GM04504 (cell line): ENCODE measurements at places on chromosomes 13 and 19.
A peak's percentile ranks its signal among the peaks of the same experiment; 100 is the strongest.

GRCh38 chr19:18008814-18009213, 844 bp downstream of the ARRDC2 start:
- no peak for DNase-seq

- DNase-seq = no peak
Measured at GRCh38 chr13:81320516-81320915, 979.6 kb upstream of the SPRY2 start.

- no peak for DNase-seq
Measured at GRCh38 chr13:106570299-106570852, 2.4 kb upstream of the ARGLU1 start.

- no peak for DNase-seq
Measured at GRCh38 chr13:46544208-46544607, 8.8 kb upstream of the LRCH1 start.

DNA sequence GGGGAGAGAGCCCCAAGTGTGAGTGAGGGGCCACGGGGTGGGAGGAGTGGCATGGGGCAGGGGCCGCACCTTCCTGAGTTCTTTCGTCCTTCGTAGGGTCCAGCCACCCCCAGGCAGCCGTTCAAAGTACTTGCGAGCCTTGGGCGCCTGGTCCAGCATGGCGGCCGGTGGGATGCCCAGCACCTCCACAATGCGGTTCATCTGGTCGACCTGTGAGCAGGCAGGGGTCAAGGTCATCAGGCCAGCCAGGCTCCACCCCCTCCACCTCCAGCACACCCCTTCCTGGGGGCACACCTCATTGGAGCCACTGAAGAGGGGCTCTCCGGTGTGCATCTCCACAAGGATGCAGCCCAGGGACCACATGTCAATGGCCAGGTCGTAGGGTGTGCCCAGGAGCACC, 6.7 kb downstream of the DYRK1B start:
- DNase-seq = no peak

- DNase-seq = no peak
Measured at GRCh38 chr13:30266756-30267155, 40.6 kb downstream of the KATNAL1 start.

DNA sequence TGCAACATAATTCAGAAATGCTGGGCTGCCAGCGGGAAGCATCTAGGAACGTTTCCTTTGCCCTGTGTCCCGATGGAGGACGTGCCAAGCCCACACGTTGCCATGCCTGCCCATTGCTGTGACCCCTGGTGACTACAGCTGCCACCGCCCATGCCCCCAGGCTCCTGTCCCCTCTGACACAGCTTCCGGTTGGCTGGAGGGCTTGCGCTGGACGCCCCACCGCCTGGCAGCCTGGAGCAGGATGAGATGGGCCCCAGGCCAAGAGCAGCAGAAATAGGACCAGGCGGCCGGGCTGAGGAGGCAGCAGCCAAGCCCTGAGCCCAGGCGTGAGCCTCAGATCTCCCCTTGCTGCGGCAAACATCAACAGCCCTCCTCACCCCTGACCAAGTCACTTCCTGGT, 125.9 kb downstream of the COL4A2 start:
- DNase-seq = no peak

DNA sequence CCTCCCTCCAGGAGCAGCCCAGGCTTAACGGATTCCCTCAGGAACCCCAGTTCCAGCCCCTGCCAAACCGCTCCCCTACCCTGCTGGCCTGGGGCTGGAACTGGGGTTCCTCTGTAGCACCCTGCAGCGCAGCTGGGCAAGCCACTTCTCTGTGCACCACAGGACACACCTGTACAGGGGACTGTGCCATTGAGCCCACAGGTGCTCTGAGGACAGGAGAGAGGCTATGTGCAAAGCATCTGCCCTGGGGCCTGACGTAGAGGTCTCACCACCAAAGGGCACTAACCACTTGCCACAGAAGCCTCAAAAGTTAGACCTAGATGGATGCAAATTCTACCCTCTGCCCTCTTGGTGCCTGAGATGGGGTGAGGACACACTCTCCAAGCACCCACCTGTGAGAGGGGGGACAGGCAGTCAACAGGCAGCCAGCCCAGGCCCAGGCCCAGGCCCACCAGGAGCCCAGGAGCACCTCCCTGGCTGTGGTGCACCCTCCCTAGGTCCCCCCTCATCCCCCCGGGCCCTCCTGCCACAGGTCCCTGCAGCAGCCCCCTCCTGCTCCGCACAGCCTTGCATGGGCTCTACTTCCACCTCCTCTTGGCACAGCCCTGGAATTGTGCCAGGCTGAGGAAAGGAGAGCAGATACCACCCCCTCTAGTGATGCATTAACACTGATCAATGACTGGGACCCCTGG, 27.6 kb upstream of the SLC35E1 start:
- no peak for DNase-seq

- DNase-seq = peak; percentile 71
Measured at GRCh38 chr19:55418185-55418584, 10.6 kb upstream of the UBE2S start.

DNA sequence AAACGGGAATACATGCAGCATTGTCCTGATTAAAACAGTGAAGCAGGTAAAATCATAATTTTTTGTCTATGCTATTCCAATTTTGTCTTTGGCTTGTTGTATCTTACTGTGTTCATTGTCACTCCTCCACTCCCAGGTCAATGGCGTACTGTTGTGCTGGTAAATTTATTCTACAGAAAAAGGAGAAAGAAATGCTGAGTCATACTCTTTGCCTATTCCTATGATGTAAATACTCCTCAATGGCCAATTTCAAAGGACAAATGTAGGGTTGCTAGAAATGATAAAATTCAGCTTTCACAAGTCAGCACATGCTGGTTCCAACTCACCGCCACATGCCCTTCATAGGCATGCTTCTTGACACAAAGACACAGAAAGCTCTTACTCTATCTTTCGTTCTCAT, 694.4 kb upstream of the PCDH20 start:
- no peak for DNase-seq

GRCh38 chr13:22735011-22735995, 445.5 kb upstream of the SGCG start:
- no peak for DNase-seq

- DNase-seq = no peak
Measured at GRCh38 chr13:28049880-28050875, 50.2 kb downstream of the FLT3 start.

DNA sequence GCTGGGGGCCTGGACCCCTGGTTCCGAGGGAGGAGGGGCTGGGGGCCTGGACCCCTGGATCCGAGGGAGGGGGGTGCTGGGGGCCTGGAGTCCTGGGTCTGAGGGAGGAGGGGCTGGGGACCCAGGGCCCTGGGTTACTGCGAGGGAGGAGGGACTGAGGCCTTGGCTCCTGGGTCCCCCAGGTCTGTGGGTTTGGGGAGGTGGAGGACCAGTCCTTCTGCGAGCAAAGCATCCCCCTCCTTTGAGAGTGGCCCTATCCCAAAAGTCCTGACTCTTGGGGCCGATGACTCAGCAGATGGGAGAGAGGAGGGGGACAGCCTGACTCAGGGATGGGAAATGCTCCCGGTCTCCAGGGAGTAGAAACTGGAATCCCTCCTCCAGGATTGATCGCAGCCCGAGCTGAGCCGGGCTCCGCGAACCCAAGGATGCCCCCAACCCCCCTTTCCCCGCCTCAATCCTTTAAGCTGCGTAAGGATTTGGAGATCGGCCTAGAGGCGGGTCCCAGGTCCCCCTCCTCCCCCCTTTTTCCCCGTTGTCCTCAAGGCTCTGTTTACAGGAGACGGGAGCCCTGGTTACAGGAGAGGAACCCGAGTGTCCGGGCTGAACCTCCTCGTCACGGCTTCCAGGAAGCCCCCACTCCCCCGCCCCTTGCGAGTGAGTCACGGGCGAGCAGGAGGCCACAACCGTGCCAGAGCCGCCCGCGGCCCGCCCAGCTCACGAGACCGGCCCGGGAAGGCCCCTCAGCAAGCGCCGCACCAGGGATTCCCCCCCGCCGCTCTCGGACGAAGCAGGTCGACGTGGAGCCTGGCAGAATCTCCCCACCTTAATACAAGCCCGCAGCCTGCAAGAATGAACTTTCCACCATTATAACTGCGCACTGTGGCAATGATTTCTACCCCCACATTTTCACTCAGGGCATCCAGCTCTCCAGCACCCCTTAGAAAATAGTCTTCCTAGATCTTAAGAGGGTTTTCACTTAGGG, 3.0 kb upstream of the ZFP36 start:
- DNase-seq = peak; percentile 100

- no peak for DNase-seq
Measured at GRCh38 chr19:2167896-2168618, 4.3 kb downstream of the DOT1L start.

DNA sequence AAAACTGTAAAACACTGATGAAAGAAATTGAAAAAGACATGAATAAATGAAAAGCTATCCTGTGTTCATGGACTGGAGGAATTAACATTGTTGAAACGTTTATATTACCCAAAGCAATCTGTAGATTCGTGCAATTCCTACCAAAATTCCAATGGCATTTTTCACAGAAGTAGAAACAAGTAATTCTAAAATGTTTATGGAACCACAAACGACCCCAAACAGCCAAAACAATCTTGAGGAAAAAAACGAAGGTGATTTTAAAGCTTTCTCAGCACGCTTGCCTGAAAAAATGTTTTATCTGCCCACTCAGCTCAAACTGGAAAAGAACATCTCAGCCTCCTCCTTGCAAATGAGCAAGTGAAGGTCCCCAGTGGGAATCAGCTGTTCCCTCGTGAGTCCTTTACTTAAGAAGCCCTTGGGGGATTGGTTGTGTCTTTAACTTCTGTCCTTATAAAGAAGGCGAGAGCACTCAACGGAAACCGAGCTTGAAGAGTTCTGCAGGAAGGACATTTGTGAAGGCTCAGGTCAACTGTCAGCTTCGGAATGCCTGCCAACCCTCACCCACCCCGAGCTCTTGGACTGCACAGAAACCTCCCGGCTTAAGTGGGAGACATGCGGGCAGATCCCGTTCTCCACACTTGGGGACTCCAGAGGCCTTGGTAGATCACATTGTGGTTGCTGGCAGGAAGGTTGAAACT, 256.0 kb upstream of the IRS2 start:
- peak; percentile 40 for DNase-seq

DNA sequence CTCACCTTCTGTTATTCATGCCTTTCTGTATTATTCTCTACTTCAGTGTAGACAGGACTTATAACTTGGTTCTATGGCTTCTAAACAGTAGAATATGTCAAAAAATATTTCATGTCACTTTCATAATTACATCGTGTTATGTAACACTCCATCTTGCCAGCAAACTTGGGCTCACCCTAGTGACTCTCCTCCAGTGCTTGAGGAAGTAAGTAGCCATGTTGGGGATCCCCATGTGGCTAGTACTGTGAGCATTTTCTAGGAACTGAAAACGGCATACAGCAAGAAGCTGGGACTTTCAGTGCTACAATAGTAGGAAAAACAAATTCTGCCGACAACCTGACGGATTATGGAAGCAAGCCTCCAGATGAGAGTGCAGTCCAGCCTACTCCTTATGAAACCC, 495.6 kb downstream of the SLITRK6 start:
- DNase-seq = no peak

GRCh38 chr13:102905905-102906771, 60.3 kb downstream of the ERCC5 start:
- no peak for DNase-seq

- no peak for DNase-seq
Measured at GRCh38 chr19:42576241-42576640, 18.5 kb downstream of the CEACAM8 start.

- DNase-seq = no peak
Measured at GRCh38 chr13:46717275-46717674, 79.7 kb downstream of the ESD start.

DNA sequence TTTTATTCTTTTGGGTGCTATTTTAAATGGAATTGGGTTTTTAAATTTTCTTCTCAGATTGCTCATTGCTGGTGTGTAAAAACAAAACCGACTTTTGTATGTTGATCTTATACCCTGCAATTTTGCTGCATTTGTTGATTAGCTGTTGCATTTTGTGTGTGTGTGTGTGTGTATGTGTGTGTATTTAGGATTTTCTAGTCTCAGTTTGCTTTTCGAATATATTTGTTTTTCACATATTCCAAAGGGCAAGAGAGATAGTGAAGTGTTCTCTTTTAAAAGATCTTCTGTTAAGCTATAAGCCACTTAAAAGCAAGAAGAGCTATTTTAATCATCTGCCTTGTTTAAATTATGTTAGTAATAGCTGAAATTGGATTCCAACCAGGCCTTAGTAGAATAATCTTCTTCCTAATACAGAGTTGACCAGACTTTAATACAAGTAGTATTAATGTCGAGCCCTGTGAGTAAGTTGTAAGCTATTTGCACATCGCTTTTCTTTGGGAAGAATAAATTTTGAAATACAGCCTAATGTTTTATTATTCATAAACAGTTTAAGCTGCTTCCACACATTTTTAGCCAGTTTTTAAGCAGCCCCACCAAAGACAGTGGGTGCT, 57.4 kb downstream of the TM9SF2 start:
- no peak for DNase-seq

DNA sequence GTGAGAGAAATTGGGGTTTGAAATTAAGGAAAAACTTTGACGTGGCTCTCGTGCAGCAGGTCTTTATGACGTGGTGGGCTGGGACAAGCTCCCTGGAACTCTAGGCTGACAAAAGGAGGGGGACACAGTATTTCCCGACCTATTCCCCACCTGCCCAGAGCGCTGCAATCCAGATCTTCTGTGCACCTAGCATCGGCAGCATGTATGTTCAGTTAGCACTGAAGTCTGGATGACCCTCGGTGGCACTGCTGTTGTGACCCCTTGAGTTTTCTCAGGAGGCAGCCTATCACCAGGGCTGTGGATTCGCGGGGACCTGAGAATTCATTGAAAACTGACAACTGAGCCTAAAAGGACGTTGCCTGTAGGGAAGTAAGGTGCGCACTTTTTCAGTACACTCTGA, 9.1 kb upstream of the ZNF536 start:
- no peak for DNase-seq

DNA sequence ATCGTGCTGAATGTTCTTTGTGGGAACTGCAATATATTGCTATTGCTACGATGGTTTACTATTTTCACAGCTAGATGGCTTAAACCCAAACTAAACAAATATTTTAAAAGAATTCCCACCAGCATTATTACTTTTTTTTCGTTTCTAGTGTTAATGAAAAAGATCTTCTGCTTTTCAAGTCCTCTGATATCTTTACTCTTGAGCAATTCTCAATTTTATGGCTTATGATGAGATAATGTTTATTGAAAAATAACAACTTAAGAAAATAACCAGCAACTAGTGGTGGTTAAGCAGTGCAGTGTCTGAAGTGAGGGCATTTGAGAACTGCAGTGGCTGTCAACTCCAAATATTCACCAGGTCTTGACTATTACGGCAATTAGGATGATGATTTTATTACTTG, 360.4 kb downstream of the ENOX1 start:
- no peak for DNase-seq

- DNase-seq = no peak
Measured at GRCh38 chr19:1452802-1453524, 3.0 kb downstream of the APC2 start.

GRCh38 chr19:58429745-58430144, 10.2 kb downstream of the ZNF132 start:
- no peak for DNase-seq

- DNase-seq = no peak
Measured at GRCh38 chr13:114131583-114132418, 622 bp downstream of the RASA3 start.

GRCh38 chr13:76812206-76812897, 73.9 kb downstream of the KCTD12 start:
- peak; percentile 78 for DNase-seq

GRCh38 chr19:35229601-35230000, 1.1 kb upstream of the FAM187B start:
- no peak for DNase-seq

GRCh38 chr13:24693862-24694471, 13.8 kb downstream of the ATP12A start:
- no peak for DNase-seq
